ENCODE measurements at places on chromosomes 6 and 20.

DNA sequence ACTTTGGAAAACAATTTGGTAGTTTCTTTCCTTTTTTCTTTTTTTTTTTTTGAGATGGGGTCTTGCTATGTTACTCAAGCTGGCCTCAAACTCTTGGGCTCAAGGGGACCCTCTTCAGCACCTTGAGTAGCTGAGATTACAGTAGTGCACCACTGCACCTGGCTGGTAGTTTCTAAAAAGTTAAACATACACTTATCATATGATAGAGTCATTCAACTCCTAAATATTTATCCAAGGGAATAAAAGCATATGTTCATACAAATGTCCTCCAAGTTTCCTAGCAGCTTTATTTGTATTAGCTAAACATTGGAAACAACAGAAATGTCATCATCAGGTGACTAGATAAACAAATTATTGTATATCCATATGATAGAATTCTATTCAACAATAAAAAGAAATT is 213.9 kb downstream of the LRFN2 start:
- no peak for DNase-seq

GRCh38 chr20:362271-363254 is 15.7 kb downstream of the NRSN2 start:
- peak; percentile 79 for DNase-seq

DNA sequence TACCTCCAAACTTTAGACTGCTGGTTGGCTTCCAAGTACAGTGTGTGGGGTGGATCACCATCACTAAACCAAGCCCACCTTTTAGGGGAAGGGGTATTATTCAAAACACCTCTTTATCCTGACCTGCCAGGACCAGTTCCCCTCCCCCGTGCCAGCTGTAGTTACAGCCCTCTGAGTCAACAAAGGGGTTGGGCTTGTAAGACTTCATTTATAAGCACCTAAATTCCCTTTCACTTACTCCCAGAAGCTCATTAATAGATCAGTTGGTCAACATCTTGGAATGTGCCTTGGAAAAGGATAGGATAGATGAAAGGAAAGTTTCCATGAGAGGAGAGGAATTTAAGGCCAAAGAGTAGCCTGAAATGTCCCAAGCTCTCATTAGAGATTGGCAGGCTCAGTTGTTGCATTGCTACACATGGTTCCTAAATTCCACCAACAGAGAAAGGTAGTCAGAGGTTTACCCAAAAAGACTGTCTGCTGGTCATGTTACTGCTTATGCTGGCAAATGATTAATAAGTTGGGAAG is 59.2 kb downstream of the TNFAIP3 start:
- no peak for DNase-seq

GRCh38 chr6:109870089-109870410 is 108.1 kb upstream of the GPR6 start:
- DNase-seq, result no peak

DNA sequence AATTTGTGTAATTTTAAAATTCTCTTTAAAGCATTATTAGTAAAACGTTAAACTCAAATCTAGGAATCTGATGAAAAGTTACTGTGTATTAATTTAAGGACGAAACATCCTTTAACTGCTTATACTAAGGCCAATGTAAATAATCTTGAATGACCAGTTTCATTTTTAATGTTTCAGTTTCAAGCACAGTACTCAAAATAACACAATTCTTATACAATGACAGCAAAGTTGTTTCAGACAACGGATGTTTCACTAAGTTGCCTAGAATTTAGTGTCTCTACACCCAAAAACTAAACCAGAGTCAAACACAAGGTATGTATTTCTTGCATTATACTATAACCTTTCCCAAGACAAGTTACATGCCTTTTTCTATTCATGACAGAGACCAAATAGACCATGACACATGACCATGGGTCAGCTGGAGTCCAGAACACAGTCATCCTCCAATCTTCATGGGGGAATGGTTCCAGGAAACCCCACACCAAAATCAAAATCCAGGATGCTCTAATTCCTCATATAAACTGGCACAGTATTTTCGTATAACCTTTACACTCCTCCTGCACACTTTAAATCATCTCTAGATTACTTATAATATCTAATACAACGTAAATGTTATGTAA is 7.7 kb downstream of the PHIP start:
- no peak for DNase-seq

DNA sequence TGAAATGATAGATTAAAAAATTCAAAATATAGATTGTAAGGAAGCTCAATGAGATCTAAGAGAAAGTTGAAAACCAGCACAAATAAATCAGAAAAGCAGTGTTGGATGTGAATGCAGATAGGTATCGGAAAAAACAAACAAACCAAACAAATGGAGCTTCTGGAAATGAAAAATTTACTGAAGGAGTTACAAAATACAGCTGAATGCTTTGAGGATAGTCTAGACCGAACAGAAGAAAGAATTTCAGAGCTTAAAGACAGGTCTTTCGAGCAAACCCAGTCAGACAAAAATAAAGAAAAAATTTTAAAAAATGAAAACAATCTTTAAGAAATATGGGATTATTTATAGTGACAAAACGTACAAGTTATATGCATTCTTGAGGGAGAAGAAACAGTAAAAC is 146.7 kb downstream of the FAM83B start:
- no peak for DNase-seq

GRCh38 chr6:2476376-2476775 is 231.0 kb upstream of the GMDS start:
- no peak for DNase-seq

DNA sequence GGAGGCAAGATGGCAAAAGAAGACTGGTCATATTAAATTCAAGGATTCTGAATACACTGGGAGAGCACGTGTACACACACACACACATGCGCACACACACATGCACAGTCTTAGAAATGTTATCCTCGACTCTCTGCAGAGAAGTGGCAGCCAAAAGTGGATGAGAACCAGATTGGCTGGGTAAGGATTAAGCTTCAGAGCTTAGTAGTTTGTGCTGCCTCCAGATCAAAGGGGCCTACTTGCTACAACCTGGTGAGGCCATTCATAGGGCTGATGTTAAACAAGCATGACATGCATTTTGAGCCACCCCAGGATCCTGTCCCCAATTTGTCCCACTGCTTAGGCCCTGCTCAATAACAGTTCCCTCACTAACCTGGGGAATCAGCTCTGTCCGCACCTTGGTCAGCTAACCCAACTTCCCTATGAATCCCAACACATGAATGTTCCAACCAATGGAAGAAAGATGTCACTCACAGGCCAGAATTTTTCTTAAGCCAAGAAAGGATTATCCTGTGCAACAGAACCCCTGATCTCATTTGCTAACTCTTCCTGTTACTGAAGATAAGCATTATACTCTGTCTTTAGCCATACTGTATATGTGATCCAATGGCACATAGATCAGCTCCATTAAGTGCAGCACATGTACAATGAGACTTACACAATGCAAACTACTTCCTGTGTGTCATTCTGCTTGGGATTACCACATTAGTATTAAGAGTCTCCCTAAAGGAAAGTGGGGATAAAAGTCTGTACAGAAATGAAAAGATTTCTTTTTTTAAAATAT is 31.0 kb downstream of the TOMM6 start:
- DNase-seq, result no peak

- peak; percentile 85 for DNase-seq
These were observed 38.8 kb downstream of the SRC start for GRCh38 chr20:37384683-37385174.

DNA sequence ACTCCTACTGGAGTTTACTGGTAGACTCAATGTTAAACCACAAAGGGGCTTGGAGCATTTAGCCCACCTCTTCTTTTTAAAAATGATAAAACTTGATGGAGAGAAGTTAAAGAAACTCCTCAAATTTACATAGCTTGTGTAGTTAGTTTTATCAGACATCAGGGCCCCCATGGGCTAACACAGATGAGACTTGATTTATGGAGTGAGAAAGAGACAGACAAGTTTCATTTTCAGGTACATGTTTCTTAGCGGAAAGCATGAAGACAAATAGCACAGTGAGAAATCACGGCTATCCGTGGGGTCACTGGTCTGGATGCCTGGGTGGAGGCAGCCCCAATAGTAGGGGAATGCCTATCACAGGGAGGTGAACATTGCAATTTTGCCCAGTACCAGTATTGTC is 173.6 kb downstream of the TFAP2B start:
- DNase-seq, result no peak

DNA sequence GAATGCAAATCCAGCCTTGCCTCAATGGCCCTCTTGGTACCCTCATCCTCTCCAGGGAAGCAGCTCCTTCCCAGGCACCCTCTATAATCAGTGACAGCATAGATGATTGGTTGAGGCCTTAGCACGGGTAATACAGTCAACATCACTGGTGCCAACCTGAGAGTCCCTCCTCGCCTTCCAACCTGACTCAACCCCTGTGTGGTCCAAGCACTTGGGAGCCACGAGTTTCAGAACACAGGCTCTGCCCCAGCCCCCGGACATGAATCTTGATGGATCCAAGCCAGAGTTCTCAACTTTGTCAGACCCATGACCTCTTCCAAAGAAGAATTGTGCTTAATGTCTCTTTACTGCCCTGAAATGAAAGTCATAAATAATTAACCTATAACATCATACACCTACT is 213.9 kb downstream of the PREX1 start:
- DNase-seq, result no peak

DNA sequence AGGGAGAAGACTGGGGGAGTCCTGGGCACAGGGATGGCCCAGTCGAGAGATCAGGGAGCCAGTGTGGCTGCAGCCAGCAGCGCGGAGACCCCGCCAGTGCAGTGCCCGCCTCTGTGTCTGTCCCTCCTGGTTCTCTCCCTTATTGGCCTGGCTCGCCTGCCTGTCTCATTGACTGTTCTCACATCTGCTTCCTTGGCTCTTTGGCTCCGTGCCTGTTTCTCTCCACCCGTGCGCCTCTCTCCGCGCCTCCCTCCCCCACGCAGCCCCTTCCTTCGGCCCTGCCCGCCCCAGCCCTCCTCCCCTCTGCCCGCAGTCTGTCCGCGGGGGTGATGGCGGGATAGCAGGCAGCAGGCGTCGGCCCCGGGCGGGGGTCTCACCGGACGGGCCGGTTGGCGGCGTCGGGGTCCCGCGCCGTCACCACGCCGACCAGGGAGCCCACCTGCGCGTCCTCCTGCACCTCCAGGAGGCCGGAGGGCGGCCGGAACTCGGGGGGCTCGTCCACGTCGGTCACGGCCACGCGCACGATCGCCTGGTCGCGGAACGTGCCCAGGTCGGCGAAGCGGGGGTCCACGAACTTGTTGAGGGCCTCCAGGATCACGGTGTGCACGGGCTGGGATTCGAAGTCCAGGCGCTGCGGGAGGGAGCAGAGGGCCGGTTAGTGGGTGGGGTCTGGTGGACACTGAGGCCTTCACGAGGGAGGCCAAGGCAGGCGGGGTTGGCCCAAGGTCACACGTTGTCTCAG is 92.0 kb downstream of the CD40 start:
- no peak for DNase-seq

DNA sequence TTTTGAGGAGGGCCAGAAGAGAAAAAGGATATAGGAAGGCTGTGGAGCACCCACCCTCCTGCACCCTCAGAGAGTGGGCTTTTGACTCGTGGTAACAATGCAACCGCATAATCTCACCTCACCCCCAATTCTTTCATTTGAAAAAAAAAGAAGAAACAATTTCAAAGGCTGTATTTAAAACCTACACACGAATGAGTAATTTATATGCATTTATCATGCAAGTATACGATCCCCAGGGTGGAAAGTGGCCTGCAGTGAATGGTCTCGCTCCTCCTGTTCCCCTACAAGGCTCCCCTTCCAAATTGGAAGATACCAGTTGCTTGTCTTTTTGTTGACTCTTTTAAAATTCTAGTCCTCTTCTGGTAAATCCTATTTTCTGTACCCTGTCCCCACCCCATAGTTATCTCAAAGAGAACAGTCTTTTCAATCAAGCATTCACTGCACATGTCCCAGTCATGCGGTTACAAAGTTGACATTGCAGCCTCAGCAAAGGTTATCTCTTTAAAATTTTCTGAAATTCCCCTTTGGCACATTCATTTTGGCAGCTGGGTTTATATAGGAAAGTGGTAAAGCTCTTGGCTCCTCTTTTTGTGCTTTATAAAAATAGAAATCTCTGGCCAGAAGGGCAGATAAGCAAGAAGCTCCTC is 110.6 kb downstream of the ARID1B start:
- no peak for DNase-seq

DNA sequence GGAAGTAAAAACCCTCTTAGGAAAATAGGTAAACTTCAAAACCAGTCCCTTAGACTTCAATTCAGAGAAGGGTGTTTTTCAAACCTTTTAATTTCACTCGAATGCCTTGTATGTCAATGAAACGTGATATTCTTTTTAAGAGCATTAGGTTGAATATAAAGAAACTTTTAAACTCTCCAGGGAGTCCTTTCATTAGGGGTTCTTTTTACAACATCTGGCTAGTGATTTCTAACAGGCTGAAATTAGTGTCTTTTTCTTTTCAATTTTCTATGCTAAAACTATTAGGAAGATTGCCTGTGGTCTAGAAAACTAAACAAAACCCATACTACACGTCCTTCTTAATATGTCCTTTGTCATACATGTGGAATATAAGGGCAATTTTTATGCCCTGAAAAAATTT is 569.7 kb upstream of the CITED2 start:
- no peak for DNase-seq

- DNase-seq, result no peak
These were observed 241.8 kb downstream of the ADGRG6 start for GRCh38 chr6:142543606-142544005.

DNA sequence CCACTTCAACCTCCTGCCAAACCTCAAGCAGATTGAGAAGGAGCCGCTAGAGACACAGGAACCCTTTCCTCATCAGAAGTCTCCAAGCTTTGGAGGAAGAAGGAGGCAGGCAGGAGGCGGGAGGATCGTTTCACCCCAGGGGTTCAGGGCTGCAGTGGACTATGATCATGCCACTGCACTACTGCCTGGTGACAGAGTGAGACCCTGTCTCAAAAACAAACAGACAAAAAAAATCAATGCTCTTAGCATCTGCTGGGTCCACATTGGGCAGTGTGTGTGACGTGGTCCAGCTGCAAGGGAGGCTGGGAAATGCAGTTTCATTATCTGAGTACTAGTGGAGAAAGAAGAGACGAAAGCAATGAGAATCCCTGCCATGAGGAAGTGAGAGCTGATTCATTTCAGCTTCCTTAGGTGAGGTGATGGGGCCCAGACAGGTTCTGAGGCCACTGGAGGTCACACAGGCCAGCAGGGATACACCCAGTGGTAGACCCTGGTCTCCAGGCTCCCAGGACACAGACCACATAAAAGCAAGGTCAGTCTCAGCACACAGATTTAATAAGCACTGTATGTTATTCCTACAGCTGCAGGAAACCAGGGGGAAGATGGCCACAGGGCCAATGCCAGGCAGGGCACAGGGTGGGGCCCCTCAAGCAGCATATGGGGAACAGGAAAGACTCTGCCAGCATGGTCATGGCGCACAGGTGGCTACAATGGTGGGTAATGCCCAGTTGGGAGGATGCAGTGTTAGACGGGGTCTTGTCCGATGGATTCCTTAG is 4.3 kb downstream of the GFRA4 start:
- no peak for DNase-seq

Data from HuH-7 (cell line).